Heart left ventricle (tissue), 16 donors: ENCODE measurements at places on chromosomes 11 and 22. TPM values are rescaled to one million over a fixed set of nuclear protein-coding genes. Genes with fewer than 3 reads are reported as not detected.
A peak's percentile ranks its signal among the peaks of the same experiment; 100 is the strongest.

GNAZ gene
- 13.9 TPM for total RNA-seq

DNA sequence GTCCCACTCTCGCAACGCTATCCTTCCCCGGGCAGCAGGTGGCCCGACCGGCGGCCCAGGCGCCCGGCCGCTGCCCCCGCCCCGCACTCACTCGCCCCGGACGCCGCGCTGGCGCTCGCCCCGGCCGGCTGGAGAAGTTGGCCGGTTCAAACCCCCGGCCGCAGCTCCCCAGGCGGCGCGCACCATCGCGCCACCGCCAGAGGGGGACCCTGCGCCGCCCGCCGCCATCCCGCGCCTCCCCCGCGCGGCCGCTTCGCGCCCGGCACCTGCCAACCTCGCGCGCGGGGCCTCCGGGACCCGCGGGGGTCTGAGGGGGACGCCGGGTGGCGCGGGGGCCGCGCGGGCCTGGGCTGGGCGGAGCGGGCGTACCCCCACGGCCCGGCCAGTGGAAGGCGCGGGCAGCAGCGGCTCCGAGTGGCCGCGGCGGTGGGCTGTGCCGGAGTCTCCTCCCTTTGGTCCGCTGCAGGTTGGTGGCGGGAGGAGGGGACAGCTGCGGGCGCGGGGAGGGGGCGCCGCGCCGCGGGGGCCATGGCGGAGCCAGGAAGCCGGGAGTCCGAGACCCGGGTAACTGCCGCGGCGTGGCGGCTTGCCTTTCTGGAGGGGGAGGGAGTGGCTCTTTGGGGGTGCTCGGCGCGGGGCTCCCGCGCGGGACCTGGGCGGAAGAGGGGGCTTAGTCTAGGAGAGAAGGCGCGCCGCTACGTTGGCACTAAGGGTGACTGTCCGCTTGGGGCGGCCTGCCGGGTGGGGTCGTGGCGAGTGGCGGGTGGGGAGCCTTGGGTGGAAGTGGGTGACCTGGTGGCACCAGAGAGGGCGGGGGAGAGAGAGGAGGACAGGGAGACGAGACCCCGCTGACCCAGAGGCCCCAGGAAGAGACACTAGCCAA lies at the start of the genes MPST and TST:
Gene MPST, plus strand, starts transcription at position 434 of the 883 bp plus-strand sequence. Its CDS starts 95 bp downstream, at position 529.
Gene TST, minus strand, starts transcription at position 139 of the 883 bp plus-strand sequence. CDS start 715 bp downstream, outside the sequence.
- H3K4me3 ChIP-seq, result peak within 1 kb of the TSS; percentile 97
- H3K4me1 ChIP-seq, result peaks cover 51% of the 10 kb centered on the region
- no peaks in the 10 kb centered on the region for H3K27me3 ChIP-seq
- H3K27ac ChIP-seq, result peak within 1 kb of the TSS; percentile 96
- peaks cover 7% of the 10 kb centered on the region for H3K36me3 ChIP-seq

GRCh38 chr22:35684270-35684700 lies 33.4 kb upstream of the APOL5 start:
- no peaks in the 10 kb centered on the region for H3K4me1 ChIP-seq
- no peaks in the 10 kb centered on the region for H3K36me3 ChIP-seq
- no peak overlapping the region for H3K4me3 ChIP-seq
- no peaks in the 10 kb centered on the region for H3K27me3 ChIP-seq
- DNase-seq, result peak; percentile 12

DNA sequence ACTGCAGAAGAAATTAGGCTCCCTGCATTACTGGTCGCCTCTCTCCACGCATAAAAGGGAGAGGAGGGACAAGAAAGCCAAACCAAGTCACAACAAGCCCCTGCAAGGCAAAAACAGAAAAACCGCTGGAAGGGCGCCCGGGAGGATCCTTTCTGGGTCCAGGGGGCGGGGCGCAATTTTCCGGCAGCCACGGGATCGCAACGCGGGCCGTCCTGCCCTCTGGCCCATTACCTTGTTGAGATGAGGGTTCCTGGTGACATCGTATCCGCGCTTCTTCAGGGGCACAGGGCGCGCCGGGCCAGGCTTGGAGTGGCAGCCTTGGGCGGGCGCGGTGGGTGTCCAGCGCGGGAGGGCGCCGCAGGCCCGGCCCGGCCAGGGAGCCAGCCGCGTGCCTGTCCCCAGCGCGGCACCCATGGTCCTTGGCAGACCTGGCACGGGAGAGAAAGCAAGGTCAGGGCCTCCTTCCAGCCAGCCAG lies 847 bp downstream of the ME3 start:
- H3K27me3 ChIP-seq, result no peaks in the 10 kb centered on the region
- H3K4me3 ChIP-seq, result peak overlapping the region; percentile 73
- peak overlapping the region; percentile 90 for H3K27ac ChIP-seq
- H3K4me1 ChIP-seq, result peaks cover 37% of the 10 kb centered on the region
- H3K36me3 ChIP-seq, result no peaks in the 10 kb centered on the region
- DNase-seq, result peak; percentile 87

- H3K36me3 ChIP-seq, result no peaks in the 10 kb centered on the region
- H3K4me3 ChIP-seq, result no peak overlapping the region
- no peaks in the 10 kb centered on the region for H3K27me3 ChIP-seq
- DNase-seq, result no peak
- no peak overlapping the region for H3K27ac ChIP-seq
Measured at GRCh38 chr11:72940417-72940816, 126.2 kb downstream of the ATG16L2 start.

- peaks cover 12% of the 10 kb centered on the region for H3K4me1 ChIP-seq
- peak overlapping the region; percentile 27 for H3K4me3 ChIP-seq
- no peak for DNase-seq
- peaks cover 4% of the 10 kb centered on the region for H3K27me3 ChIP-seq
Measured at GRCh38 chr11:93329936-93330445, 551 bp upstream of the DEUP1 start.

DNA sequence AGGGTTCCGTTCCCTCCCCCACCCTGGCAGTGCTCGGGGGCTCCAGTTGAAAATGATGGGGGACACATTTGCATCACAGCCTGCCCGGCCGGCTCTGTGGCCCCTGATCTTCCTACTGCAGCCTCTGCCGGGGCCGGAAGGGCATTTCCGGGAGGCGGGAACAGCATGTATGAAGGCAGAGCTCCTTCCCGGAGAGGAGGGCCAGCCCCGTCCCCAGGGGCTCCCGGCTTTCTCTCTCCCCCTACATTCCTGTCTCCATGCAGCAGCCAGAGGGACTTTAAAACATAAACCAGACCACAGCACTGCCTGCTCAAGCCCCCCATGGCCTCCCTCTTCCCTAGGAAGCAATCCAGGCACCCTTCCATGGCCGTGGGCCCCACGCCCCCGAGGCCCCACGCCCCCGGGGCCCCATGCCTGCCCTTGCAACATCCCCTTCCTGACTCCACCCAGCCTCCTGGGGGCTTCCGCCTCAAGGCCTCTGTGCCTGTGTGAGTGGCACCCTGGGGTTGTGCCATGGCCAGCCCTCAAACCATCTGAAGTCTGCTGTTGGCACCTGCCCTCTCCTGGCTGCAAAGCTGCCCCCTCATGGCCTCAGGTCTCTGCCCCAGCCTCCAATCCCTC lies 73.1 kb downstream of the CDKN1C start:
- no peaks in the 10 kb centered on the region for H3K27me3 ChIP-seq
- H3K4me1 ChIP-seq, result peaks cover 35% of the 10 kb centered on the region
- H3K4me3 ChIP-seq, result peak overlapping the region; percentile 47
- no peaks in the 10 kb centered on the region for H3K36me3 ChIP-seq
- peak overlapping the region; percentile 84 for H3K27ac ChIP-seq

DNA sequence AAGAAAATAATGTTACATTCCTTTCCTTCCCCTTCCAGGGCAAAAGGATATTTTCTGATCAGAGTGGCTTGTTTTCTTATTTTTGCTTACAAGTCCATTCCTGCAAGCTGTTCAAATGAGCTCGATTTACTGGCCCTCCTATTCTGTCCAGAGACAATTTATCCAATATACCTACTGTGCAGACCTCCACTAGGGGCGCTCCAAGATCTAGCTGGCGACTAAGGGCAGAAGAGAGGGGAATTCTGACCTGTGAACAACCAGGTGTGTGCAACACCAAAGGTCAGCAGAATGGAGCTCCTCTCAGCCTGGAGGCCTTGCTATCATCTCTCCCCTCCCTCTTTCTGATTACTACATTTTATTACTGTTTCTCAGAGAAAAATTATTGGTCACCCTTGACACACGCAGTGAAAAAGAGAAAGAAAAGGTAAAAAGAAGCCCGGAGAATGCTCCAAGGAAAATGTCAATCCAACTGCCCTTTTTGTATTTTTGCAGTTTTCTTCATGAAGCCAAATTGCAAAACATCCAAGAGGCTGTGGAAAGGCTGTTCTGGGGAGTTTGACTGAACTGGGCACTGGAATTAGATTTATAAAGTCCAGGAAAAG lies 3.2 kb downstream of the SEZ6L start:
- no peak overlapping the region for H3K4me3 ChIP-seq
- H3K4me1 ChIP-seq, result no peaks in the 10 kb centered on the region
- no peak for DNase-seq
- H3K36me3 ChIP-seq, result no peaks in the 10 kb centered on the region
- peaks cover 28% of the 10 kb centered on the region for H3K27me3 ChIP-seq
- H3K27ac ChIP-seq, result no peak overlapping the region
